ENCODE measurements at places on chromosomes 7 and 10. TPM values are rescaled to one million over a fixed set of nuclear protein-coding genes. Genes with fewer than 3 reads are reported as not detected.

- no peaks in the 10 kb centered on the region for H3K4me1 ChIP-seq
- no peaks in the 10 kb centered on the region for H3K27me3 ChIP-seq
- no peaks in the 10 kb centered on the region for H3K36me3 ChIP-seq
- no peak overlapping the region for H3K4me3 ChIP-seq
Observed at GRCh38 chr10:121048749-121049148, 197.6 kb downstream of the WDR11 start.

GRCh38 chr7:12687718-12688171 lies 312 bp downstream of the ARL4A start:
- DNase-seq, result no peak
- H3K4me1 ChIP-seq, result peaks cover 39% of the 10 kb centered on the region
- H3K27me3 ChIP-seq, result no peaks in the 10 kb centered on the region
- H3K36me3 ChIP-seq, result no peaks in the 10 kb centered on the region
- H3K27ac ChIP-seq, result peak overlapping the region; percentile 98

DNA sequence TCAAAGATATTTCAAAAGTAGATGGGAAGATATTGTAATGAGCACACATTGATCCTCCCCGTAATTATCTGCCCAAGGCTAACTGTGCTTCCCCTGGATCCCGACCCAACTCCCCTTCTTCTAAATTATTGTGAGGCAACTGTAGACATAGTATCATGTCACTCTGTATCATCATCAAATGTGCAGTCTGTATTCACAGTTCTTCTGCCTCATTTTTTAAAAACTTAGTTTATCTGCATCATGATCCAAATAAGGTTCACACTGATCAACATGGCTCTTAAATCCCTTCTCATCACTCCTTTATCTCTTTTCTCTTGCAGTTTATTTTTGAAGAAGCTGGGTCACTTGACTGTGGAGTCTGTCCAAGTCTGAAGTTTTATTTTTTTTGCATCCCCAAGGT lies 27.5 kb downstream of the CDCA7L start:
- no peak for DNase-seq
- no peak overlapping the region for H3K27ac ChIP-seq
- peaks cover 11% of the 10 kb centered on the region for H3K36me3 ChIP-seq
- no peak overlapping the region for H3K4me3 ChIP-seq
- H3K4me1 ChIP-seq, result peaks cover 5% of the 10 kb centered on the region

- H3K4me1 ChIP-seq, result no peaks in the 10 kb centered on the region
- no peaks in the 10 kb centered on the region for H3K27me3 ChIP-seq
- DNase-seq, result no peak
- no peak overlapping the region for H3K4me3 ChIP-seq
- no peak overlapping the region for H3K27ac ChIP-seq
Observed at GRCh38 chr7:23377134-23377533, 78.0 kb downstream of the MALSU1 start.

Gene GPER1
- 11.9 TPM for total RNA-seq

Gene PNLIPRP1
- not detected for total RNA-seq

Gene CDK14
- 3.5 TPM for total RNA-seq

Gene FOXI2
- total RNA-seq, result 0.39 TPM

All from suprapubic skin (tissue), 4 donors.